ENCODE measurements at places on chromosomes 11 and 22. TPM values are rescaled to one million over a fixed set of nuclear protein-coding genes. Genes with fewer than 3 reads are reported as not detected.

DNA sequence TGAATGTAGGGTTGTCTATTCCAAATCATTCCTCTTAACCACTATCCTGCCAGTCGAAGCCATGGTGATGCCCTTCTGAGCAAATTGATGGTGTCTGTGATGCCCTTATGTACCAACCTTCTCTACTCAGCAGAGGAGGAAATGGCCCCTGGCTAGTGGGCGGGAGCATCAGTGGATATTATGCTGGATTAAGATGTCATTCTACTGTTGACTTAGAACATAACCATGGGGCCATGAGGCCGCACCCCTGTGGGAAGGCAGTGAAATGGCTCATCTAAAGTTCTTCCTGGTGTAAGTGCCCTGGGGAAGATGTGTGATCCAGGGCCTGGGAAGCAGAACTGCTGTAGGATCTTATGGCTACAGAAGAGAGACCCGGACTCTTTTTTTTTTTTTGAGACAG lies 20.7 kb upstream of the P2RY2 start:
- peak; percentile 47 for DNase-seq

DNA sequence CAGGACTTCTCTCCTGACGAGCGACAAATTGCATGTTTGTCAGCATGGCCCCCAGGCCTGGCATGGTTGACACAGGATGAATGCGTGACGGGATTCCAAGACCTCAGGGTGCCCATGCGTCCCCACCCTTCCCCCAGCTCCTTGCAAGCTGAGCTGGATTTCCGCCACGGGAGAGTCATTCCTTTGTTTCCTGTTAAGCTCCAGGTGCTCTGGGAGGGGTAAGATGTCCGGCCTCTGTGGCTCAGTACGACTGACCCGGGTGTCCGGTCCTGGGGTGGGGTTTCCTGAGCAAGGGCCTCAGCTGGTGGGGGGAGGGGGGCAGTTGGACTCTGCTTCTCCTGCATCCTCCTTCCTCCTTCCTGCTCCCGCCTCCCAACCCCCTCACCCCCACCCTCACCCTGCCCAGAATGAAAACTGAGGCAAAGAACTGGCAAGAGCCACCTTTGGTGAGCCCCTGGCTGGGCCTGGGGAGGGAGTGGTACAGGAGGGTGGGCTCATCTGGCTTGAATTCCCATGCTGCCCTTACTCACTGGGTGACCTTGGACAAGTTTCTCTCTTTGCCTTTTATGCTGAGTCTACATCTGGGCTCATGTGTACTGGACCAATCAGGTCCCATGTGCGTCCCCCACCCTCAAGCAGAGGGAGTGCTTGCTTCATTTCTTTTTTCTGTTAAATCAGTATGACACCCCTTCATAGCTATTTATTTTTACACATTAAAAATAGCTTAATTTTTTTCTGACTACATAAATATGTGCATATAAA lies 2.5 kb downstream of the CDC42EP2 start:
- peak; percentile 80 for DNase-seq

DNA sequence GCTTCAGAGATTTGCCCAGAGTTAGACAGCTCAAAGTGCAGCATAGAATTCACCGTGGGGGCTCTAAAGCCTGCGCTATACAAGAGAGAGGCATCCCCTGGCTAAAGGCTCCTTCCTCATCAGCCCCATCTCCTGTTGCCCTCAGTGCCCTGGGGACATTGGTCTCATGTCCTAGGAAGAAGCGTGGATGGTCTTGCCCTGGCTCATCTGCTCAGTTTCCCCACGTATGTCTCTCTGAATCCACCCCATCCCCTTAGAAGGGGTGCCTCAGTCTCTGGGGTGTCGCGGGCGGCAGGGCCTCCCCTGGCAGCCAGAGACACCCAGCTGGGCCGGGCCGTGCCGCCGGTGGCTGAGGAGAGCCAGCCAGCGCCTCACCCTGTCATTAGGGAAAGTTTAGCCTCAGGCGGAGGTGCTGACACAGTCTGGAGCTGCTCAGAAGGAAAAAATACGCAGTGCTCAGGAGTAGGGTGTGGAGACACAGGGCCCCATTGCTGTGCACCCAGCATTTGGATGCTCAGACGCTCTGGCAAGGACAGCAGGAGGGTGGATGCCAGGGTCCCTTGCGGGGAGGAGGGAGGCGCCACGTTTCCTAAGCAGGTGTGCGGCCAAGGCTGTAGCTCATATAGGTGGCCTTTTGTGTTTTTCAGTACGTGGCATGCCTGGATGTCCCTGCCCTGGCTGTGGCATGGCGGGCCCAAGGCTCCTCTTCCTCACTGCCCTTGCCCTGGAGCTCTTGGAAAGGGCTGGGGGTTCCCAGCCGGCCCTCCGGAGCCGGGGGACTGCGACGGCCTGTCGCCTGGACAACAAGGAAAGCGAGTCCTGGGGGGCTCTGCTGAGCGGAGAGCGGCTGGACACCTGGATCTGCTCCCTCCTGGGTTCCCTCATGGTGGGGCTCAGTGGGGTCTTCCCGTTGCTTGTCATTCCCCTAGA lies 1.3 kb downstream of the SLC39A13 start:
- no peak for DNase-seq

DNA sequence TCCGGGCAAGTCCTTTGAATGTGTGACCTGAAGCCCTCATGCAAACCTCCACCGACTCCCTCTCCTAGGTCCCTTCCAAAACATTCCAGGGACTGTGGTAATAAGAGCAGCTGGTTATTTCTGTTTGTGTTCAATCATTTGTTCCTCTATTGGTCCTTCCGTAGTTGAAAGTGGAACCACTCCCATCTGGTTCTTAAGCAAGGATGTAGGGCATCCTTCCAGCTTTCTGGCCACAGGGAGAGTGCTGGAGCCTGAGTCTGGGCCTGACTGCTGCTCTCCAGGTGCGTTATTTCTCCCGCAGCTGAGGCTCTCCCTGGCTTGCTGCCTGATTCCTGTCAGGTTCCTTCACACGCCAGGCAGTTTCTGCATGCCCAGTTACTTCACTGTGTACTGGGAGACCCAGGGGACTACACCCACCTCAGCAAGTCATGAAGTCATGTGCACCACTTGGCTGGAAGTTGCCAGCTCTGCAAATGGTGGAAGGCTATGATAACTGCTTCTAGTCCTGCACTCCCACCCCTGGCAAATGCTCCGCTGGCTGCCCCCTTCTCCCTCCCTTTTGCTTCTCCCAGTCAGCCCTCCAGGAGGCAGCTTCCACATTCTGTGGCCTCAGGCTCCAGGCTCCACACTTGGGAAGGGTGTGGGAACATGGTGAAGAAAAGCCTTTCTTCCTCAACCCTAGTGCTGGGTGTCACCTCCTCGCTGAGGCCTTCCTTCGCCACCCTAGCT lies 4.0 kb upstream of the ALX4 start:
- DNase-seq: no peak

- DNase-seq: no peak
Observed at GRCh38 chr11:112499153-112499880, 238.7 kb upstream of the PLET1 start.

DNA sequence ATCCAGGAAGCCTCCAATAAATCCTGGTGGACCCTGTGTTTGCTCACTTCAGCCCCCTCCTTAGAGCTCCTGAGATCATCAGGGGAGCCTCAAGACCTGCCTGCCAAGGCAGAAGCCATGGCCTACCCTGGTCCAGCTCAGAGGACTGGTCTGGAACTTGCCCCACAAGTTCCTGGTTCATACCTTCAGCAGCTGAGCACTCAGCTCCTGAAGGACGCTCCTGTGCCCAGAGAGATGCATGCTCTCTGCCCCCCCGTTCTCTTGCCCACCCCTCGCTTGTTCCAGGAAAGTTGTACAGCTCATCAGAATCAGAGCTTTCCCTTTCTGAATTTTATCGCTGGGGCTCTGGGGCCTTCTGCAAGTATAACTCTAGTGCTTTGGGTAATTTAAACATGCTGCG lies 210.5 kb upstream of the ISX start:
- DNase-seq: no peak

- DNase-seq: peak; percentile 26
Observed at GRCh38 chr11:44638032-44638431, 72.6 kb downstream of the CD82 start.

The ANKK1 gene
- 0.98 TPM for total RNA-seq
